ENCODE measurements at places on chromosomes 7 and 10. TPM values are rescaled to one million over a fixed set of nuclear protein-coding genes. Genes with fewer than 3 reads are reported as not detected.

UNCX gene
- not detected for total RNA-seq

PNLIPRP1 gene
- total RNA-seq: not detected

ATRNL1 gene
- total RNA-seq: not detected

SPDYE9 gene
- not detected for total RNA-seq

ADRA2A gene
- total RNA-seq: not detected

OR13A1 gene
- not detected for total RNA-seq

LRRD1 gene
- total RNA-seq: not detected

AKR1C8 gene
- not detected for total RNA-seq

HOXA6 gene
- 2.6 TPM for total RNA-seq

SYNPO2L gene
- 1.6 TPM for total RNA-seq

ACTR3C gene
- not detected for total RNA-seq

IL6 gene
- total RNA-seq: 20.1 TPM

FAM170B gene
- not detected for total RNA-seq

PSD gene
- 1.3 TPM for total RNA-seq

ZNHIT1 gene
- 113 TPM for total RNA-seq

FFAR4 gene
- total RNA-seq: not detected

IL2RA gene
- not detected for total RNA-seq

TBC1D12 gene
- 5.3 TPM for total RNA-seq

CASTOR2 gene
- 22.3 TPM for total RNA-seq

GSTO1 gene
- 248 TPM for total RNA-seq

Data from HFFc6 (cell line).